ENCODE measurements at places on chromosomes 4 and X.

- no peak for DNase-seq
These were observed 239.1 kb downstream of the FRAS1 start for GRCh38 chr4:78296261-78296660.

DNA sequence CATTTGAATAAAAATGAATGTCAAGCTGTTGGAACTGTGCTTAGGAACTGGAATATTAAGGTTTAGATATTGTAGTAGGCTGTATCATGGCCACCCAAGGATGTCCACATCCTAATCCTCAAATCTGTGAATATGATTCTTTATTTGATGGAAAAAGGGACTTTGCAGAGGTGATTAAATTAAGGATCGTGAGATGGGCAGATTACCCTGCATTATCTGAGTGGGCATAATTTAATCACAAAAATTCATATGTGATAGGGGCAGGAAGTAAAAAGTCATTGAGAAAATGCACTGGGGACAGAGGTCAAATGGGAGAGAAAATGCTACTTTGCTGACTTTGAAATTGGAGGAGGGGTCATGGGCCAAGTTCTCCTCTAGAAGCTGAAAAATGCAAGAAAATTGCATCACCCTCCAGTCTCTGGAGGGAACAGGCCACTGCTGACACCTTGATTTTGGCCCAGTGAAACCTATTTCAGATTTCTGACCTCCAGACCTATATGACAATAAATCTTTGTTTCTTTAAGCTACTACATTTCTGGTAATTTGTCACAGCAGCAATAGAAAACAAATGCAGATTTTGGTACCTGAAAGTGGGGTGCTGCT, 521.4 kb downstream of the PCDH7 start:
- DNase-seq: no peak

- no peak for DNase-seq
These were observed 46.4 kb downstream of the SLC16A2 start for GRCh38 chrX:74467656-74468055.

GRCh38 chr4:7761720-7762119, 177.9 kb downstream of the AFAP1 start:
- DNase-seq: no peak

GRCh38 chr4:108391701-108392455, 223.1 kb upstream of the LEF1 start:
- no peak for DNase-seq

DNA sequence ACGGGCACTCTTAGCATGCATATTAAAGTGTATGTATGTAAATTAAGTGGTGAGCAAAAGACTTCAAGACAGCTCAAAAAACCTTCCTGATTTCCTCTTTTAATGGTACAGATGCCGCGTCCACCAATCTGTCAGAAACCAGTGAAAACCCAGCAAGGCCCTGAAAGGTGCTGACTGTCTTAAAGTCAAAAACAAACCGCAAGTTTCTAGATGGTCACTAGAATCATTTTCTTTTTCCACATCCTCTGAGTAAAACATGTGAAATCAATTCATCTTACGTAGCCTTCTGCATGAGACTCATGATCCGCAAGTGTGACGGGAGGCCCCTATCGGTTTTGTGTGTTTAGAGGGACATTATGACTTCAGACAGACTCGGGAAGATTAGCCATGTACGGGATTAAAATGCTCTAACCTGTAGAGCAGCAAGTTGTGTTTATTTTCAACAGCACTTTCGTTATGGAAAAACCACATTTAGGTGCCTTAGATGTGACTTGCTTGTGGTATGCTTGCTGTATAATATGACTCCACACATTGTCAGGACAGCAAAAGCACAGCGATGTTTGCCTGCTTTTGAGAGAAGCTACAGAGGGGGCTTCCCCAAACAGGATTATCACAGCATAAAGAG, 88.2 kb upstream of the STS start:
- no peak for DNase-seq

DNA sequence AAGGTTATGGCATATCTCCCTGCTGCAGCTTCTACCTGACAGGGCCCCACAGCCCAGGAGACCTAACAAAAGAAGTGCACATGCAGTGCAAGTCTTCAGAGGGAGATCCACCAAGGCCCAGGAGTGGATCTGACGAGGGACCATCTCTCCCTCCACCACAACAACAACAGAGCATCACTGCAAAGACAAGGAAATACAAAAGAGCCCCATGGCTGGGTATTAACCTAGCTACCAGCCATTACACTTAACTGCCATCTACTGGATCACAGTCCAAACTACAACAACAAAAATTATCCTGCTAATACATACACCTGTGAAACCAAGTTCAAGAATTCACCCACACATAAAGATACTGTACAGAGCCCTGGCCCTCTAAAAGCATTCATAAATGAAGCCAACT, 280.2 kb upstream of the SLC7A11 start:
- no peak for DNase-seq

GRCh38 chrX:6228720-6229119, at the start of gene NLGN4X:
Gene NLGN4X, minus strand, starts transcription at chrX:6228867. Its CDS starts 77,401 bp downstream, at chrX:6151466.
- no peak for DNase-seq

- no peak for DNase-seq
These were observed at the start of gene TRO for GRCh38 chrX:54920610-54921426. Gene TRO, plus strand, starts transcription at chrX:54920824. Its CDS starts 1,423 bp downstream, at chrX:54922247.

- DNase-seq: peak; percentile 47
These were observed 600.6 kb downstream of the ANKRD50 start for GRCh38 chr4:124111922-124112321.
